GM04503 (cell line): ENCODE measurements at places on chromosomes 7 and 10.
A peak's percentile ranks its signal among the peaks of the same experiment; 100 is the strongest.

GRCh38 chr10:53025172-53025711, 252.7 kb upstream of the MBL2 start:
- no peak for DNase-seq

- peak; percentile 89 for DNase-seq
Observed at GRCh38 chr10:104329735-104330134, 8.5 kb downstream of the ITPRIP start.

DNA sequence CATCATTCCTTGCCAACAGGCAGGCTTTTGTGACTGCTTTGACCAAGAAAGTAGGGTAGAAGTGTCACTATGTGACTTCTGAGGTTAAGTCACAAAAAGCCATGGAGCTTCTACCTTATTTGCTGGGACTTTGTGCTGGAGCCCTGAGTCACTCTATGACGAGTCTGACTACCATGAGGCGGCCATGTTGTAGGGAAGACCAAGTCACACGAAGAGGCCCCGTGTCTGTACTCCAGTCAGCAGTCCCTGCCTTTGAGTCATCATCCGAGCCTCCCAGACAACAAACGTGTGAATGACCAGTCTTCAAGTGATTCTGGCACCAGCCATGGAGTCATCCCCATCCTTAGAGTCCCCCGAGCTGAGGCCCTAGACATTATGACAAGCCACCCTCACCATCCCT, 3.5 kb upstream of the MYL10 start:
- DNase-seq = no peak

- DNase-seq = no peak
Observed at GRCh38 chr10:114000457-114001010, 43.1 kb upstream of the ADRB1 start.

DNA sequence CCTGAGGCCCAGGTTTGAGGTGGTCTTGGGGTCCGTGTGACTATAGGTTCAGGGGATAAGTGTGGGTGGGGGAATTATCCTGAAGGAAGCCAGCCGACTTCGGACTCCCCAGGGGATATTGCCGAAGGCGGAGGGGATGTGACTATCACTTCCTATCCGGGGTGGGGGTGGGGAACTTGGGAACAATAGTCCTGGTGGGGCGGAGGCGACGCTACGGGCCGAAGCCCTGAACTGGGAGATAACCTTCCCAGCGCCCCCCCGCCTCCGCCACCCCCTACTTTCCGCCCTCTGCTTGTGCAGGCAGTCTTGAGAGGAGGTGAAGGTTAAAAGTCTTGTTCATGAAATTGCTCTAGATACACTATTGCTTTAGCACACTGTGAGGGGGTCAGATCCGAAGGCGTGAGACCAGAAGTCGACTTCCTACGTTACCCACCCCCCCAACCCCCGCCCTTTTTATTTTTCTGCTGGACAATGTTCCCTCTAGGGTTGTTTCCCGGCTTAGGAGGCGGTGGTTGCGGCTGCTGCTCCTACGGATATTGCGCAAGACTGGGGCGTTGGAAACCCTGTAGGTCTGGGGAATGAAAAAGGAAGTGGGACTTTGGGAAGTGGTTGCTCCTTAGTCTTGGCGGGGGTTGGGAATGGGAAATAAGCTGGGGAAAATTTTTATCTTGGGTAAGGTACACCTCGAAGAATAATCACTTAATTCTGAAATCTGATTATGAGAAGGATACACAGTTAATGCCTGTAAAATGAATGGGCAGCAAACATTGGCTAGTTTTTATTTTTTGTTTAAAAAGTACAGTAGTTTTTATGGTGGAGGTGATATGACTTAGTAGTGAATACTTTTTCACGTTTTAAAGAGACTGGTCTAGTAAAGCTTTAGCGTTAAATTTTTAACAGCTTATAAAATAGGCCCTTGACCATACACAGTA, 1.5 kb downstream of the PTPN12 start:
- DNase-seq = peak; percentile 53

DNA sequence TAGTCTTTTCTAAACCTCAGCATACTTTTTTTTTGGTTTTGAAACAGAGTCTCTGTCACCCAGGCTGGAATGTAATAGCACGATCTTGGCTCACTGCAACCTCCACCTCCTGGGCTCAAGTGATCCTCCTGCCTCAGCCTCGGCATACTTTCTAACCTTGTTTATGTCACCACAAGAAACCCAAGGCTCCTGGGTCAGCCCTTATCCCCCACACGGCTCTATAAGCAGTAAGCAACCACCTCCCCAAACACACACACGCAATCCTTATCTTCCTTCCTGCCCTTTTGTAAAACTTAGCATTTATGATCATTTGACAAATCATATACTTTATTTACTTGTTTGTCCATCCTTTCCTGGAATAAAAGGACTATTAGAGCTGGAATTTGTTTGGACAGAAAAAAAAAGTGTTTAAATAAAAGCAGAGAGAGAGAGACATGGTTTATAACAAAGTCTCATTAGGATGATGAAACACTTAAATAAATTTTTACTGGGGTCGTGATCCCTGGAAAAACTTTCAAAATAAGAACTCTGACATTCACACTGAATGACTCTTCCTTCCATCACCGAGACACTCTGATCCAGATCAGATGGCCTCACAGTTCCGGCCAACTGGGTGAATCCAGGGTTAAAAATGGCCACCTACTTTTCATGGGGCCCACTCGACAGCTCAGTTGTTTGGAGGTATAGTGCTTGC, 72.7 kb upstream of the PIK3CG start:
- DNase-seq = no peak

DNA sequence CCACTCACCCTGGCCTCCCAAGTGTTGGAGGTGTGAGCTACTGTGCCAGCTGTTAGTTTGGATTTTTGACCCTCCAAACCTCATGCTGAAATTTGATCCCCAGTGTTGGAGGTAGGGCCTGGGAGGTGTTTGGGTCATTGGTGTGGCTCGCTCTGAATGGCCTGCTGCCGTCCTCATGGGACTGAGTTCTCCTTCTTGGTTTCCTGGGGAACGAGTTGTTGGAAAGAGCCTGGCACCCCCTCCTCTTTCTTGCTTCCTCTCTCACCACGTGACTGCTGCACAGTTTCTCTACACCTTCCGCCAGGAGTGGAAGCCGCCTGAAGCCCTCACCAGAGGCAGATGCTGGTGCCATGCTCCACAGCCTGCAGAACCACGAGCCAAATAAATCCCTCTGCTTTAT, 253.5 kb downstream of the PHTF2 start:
- no peak for DNase-seq

GRCh38 chr10:123485341-123485960, 180.7 kb upstream of the GPR26 start:
- no peak for DNase-seq

- no peak for DNase-seq
Observed at GRCh38 chr7:96304573-96304972, 17.3 kb downstream of the SLC25A13 start.

DNA sequence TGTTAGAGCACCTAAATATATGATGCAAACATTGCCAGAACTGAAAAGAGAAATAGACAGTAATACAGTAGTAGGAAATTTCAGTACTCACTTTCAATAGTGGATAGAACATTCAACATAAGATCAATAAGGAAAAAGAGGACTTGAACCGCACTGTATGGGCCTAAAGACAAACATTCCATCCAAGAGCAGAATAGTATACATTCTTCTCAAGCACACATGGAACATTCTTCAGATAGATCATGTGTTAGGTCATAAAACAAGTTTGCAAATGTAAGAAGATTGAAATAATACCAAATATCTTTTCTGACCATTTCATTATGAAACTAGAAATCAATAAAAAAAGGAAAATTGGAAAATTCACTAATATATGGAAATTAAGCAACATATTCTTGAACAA, 185.4 kb upstream of the FOXP2 start:
- no peak for DNase-seq

- no peak for DNase-seq
Observed at GRCh38 chr7:137258552-137258951, 85.0 kb downstream of the PTN start.

DNA sequence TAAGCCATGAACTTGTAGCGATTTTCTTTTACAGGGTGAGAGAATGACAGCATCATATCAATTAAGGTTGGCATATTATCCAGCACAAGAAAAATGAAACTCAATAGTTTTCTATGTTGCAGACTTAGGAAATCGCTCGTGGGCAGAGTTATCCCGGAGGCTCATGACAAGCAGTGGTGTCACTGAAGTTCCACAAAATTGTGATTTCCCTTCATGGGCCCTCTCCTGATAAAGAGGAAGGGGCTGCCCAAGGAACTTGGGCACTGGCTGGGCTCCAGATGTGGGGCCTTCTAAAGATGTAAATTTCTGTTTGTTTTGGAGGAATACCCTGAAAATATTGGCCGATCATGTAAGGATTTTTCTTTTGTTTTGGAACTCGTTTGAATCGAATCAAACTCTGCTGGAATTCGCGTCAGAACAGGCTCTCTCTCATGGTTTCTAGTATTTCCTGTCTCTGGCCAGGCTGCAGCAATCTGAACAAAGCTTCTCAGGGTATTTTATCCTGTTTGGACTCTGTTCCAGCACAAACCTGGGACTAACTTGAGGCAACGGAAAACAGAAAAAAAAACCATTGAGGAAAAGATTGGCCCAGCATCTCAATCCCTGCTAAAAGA, 340.6 kb upstream of the NRP1 start:
- no peak for DNase-seq

DNA sequence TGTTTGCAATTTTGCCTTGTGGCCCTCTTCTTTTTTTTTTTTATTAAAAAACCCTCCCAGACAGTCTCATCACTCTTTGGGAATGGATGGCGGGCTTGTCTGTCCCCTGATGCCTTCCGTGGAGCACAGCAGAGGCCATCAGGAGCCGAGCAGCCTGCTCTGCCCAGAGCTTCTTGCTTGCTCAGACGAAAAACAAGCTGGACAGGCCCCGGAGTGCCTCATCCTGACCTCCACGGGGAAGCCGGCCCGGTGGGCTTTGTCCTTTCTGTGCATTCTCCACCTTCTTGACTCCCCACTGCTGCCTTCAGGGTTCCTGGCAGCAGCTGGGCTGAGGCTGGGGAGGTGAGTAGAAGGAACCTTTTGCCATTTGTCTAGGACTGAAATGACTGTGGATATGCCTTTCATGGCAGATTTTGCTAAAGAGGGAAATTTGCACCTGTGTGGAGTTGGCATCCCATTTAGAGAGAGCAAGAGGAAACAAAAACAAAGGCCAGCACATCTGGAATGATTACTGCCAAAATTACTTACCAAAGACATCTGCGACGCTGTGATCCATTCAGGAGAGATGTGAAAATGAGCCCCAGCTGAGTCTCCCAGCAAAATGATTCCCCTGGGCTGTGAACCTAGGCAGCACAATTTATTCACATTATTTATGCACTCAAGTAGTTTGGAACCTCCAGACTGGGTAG, 108.3 kb downstream of the AOAH start:
- DNase-seq = no peak

DNA sequence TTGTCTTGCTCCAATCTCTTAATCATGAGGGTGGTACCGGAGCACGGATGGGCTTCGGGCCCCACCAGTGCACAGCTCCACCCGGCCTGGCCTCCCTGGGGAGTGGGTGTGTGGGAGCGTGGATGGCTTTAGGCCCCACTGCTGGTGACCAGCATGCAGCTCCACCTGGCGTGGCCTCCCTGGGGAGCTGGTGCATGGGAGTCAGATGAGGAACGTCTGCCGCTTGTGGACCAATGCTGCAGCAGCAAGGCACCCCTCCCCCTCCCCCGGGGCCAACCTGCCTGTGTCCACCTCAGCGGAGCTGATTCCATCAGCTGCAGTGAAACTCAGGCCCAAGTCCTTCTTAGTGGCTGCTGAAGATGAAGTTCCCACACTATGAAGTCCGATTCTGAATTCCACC, 511.4 kb downstream of the PTPRN2 start:
- DNase-seq = no peak

- no peak for DNase-seq
Observed at GRCh38 chr10:48901319-48901718, 38.3 kb downstream of the LRRC18 start.

GRCh38 chr10:48377751-48378530, 71.5 kb downstream of the MAPK8 start:
- no peak for DNase-seq

DNA sequence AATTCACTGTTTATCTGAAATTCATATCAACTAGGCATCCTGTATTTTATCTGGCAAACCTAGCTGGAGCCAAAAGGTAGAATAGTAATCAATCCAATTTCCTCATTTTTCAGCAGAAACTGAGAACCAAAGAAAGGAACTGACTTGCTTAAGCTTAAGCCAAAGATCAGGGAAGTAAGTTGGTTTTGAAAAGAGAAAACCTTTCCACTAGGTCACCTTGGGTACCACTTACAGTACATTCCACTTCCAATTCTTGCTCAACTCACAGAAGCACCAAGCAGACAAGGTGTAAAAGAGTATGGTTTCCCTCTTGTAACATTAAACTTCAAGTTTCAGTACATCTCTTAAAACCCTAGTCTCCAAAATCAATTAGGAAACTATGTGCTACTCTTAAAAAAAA, 79.6 kb downstream of the ZFAND4 start:
- DNase-seq = no peak

DNA sequence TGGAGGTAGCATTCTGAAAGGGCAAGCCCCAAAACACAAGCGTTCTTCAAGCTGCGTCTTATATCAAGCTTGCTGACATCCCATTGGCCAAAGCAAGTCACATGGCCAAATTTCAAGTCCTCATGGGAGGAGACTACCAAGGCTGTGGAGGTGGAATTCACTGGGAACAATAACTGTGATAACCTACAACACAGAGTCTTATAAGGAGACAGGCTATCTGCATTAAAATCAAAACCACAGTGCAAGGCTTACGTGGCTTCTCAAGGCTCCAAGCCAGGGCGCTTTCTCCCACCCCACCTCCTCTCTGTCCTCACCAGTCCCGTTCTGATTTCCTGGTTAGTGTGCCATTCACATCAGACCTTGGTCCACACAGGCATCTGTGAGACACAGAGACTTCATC, 39.4 kb downstream of the ADRB1 start:
- no peak for DNase-seq

DNA sequence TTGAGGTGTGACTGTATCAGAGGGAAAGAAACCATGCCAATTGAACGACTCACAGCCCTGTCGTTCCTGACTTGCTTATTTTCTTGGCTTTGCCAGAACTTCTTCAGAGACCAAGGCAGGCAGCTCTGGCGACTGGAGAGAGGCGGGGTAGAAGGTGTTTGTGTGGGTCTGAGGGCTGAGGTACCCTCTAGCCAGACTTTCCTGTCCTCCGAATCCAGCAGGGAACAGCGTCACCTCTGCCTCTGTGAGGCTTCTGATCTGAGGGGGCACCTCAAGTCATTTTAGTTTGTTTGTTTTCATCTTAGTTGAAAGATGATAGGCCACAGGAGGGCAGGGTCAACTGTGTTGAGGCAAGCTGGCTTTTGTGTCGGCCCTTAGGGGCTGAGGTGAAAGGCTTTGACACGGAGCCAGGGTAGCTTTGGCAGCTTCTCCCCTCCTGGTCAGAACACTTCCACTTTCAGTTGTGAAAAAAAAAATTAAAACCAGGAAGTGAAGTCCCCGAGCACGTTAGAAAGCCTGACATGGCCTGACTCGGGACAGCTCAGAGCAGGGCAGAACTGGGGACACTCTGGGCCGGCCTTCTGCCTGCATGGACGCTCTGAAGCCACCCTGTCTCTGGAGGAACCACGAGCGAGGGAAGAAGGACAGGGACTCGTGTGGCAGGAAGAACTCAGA, 1.9 kb downstream of the ACSL5 start:
- DNase-seq = no peak

GRCh38 chr10:87829986-87830729, 12.1 kb upstream of the ATAD1 start:
- DNase-seq = no peak

GRCh38 chr10:98456043-98456570, 9.4 kb upstream of the HPS1 start:
- no peak for DNase-seq

GRCh38 chr10:12777840-12778585, 223.5 kb downstream of the CCDC3 start:
- DNase-seq = no peak

- DNase-seq = no peak
Observed at GRCh38 chr10:98415731-98416119, 743 bp upstream of the PYROXD2 start.
